ENCODE measurements at places on chromosomes 4 and X.

- no peak for DNase-seq
These were observed 110.2 kb downstream of the SLC4A4 start for GRCh38 chr4:71449040-71449439.

GRCh38 chr4:184368290-184368689 lies 106.1 kb downstream of the IRF2 start:
- no peak for DNase-seq

DNA sequence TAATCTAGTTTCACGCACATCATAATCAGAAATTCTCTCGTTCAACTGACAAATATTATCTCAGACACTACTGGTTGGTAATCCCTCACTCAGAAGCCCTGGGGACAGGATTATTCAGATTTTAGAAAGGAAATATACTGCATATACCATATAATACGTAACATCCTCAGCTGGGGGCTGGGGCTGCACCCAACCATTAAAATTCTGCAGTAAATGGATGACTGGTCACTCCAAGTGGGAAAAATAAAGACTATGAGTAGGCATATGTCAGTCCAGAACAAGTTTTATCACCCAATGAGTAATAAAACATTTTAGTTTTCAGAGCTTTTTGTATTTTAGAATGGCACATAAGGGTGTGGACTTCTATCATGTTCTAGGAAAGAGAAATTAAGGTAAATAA lies 121.7 kb upstream of the MAP3K15 start:
- DNase-seq = no peak

GRCh38 chrX:132958091-132958703 lies at the start of gene HS6ST2:
Gene HS6ST2, minus strand, starts transcription at chrX:132958629.
- DNase-seq = no peak

DNA sequence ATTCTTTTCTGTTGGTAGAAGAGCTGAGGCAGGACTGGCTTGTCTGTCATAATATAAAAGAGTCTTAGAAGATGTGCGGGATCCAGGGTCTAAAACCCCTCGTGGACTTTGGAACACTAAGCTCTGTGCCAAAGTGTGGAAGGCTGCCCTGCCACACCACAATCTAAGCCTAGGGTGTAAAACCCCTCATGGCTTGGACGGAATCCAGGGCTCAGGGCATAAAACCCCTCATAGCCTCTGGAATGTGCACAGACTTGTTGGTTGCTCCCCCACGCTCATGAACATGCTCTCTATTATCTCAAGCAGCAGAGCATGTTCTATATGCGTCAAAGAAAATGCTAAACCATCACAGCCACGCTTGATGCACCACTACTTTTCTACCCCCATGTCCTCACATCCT lies 483.6 kb downstream of the GABRG1 start:
- DNase-seq = no peak

DNA sequence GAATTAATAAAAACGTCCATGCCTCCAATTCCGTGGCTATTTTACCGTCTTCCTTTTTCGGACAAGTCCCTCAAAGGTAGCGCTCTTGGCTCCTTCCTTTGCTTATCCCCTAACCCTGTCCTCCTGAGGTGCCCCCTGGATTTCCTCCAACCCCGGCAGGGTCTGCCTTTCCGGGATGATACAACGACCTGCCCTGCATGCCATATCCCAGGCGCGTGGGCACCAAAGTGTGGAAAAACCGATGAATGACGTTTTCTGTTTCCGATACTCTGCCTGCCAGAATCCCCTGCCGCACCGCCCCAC lies 706 bp upstream of the CSTF2 start:
- no peak for DNase-seq

Measured in CD4-positive, alpha-beta T cell treated with Interleukin-17A for 1 hour (primary cell).